ENCODE measurements at places on chromosomes 4 and X.

- DNase-seq = no peak
Measured at GRCh38 chrX:142214081-142214480, 9.0 kb upstream of the MAGEC2 start.

- no peak for DNase-seq
Measured at GRCh38 chr4:4560642-4561041, 18.8 kb upstream of the STX18 start.

- DNase-seq = no peak
Measured at GRCh38 chr4:76596713-76597112, 161.7 kb downstream of the SHROOM3 start.

DNA sequence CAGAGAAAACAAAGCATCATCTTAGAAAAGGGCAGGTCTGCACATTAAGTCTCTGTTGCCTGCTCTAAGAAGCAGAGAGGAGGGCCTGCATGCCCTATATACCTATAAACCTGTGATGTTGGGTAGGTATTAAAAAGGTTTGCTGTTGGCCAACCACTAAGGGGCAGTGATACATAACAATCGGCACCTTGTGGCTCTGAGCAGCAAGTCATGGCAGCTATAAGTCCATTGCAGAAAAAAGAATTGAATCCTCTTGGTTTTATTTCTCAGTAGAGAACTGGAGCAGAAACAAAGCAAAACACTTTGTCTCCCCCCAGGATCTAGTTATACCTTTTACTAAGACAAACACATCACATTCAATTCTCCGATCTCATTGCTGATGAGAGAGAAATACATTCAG is 1364.4 kb downstream of the STIM2 start:
- no peak for DNase-seq

- DNase-seq = no peak
Measured at GRCh38 chr4:32932156-32932555, 2212.0 kb downstream of the PCDH7 start.

DNA sequence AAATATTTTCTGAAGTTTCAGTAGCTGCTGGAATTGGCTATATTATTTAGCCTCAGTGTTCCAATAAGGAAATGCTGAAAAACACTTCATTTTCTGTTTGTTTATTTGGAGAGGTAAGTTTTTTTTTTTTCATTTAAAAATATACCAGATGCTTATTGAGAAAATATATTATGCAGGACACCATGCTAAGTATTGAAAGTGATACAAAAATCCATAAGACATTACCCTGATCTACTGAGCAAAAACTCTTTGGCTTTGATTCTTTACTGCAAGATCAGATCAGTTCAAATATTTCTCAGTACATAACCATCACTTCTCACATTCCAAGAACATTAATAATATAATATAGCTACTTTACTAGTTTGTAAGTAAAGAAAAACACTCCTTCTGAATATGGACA is 123.4 kb upstream of the PACRGL start:
- no peak for DNase-seq

DNA sequence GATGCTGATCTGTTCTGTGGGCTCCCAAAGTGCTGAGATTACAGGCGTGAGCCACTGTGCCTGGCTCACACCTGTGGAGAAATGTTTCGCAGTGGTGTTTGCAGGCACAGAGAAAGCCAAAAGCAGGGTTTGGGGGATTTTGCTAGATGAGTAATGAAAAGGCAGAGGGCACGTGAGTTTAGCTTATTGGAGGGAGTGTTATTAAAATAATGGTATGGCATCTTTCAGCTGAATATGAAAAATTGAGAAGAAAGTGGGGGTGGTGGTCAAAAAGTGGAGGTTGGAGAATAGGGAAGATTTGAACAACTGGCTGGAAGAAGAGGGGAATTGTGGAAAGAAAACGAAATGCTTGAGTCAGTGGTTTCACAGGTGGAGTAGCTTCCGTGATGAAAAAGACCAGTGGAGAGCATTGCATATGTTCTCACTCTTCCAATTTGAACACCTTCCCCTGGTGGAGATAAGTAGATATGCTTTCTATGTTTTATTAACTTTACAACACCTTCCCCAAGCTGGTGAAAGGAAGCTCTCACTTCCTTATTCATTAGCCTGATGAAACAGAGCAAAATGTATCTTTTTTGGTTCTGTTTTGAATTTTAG is 1.1 kb upstream of the CHST7 start:
- DNase-seq = peak; percentile 1

GRCh38 chr4:80261989-80262600 is 4.4 kb upstream of the FGF5 start:
- DNase-seq = no peak

DNA sequence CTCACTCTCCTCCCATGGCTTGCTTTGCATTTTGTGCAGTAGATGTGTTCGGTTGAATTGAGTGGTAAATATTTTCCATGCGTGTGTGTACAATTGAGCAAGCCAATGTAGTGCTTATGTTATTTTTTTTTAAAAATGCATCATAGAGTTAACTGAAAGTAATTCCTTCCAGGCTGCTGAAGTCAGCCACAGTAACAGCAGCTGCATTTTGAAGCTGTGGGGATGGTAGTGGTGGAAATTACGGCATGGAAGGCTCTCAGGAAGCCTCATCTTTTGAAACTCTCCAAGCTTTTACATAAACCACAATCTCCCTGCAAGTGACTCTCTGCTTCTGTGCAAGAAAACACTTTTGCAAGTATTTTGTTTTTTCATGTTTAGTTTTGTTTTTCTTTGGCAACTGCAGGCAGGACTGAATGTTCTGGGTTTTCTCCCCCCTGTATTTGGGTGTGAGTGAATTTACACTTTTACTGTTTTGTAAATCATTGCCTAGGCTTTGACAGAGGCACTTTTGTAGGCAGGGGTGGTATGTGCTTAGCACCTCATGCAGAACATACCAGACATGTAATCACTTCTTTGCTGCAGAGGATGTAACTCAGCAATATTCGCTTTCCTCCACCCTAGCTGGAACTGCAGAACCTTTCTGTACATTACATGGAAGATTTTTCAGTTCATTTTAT is 56.2 kb downstream of the LRRC66 start:
- no peak for DNase-seq

- no peak for DNase-seq
Measured at GRCh38 chr4:98638661-98639060, 19.8 kb downstream of the TSPAN5 start.

- no peak for DNase-seq
Measured at GRCh38 chr4:44652002-44652401, 577 bp upstream of the YIPF7 start.

- DNase-seq = no peak
Measured at GRCh38 chr4:172630280-172630679, 538.3 kb upstream of the GALNT7 start.

GRCh38 chr4:1595789-1596325 is 88.3 kb downstream of the FAM53A start:
- no peak for DNase-seq

DNA sequence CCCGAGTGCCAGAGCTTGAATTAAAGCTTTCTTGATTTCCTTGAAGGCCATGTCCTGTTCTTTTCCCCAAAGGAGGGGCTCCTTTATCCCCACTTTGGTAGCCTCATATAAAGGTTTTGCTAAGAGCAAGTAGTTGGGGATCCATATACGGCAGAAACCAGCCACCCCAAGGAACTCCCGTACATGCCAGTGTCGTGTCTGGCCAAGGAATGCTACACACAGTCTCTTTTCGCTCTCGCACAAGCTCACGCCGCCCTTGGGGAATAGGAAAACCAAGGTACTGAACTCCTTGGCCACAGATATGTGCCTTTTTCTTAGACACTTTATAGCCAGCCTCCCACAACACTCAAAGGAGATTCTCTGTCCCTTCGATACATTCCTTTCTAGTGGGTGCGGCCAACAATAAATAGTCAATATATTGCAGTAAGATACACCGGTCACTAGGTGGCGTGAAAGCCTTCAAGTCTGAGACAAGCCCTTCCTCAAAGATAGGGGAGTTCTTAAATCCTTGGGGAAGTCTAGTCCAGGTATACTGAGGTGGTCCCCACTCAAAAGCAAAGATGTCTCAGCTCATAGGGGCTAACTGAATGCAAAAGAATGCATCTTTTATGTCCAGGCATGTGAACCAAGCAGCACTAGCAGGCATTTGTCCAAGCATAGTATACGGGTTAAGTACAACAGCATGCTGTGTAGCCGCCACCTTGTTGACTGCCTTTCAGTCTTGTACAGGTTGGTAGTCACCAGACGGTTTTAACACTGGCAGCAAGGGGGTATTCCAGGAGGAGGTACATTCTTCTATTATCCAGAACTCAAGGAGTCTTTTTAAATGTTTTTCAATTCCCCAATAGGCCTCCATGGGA is 57.8 kb upstream of the XAGE1B start:
- DNase-seq = no peak

- DNase-seq = no peak
Measured at GRCh38 chr4:61149278-61149677, 50.8 kb upstream of the ADGRL3 start.

DNA sequence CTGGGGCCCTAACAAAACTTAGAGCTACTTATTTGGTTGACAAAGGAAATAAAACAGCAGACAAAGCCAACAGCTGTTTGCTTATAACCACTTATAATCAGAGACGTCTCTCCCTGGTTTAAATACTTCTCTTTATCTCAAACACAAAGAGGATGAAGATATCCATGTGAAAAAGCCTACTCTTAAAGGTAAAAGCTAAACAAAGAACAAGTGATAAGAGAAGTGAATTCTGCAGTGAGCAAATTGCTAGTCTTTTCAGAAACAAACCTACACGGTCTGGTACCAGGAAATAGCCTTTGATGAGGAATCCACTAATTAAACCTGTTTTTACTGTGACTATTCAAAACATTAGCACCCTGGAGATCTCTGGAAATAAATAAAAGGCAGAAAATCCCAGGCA is 46.7 kb downstream of the GRIA3 start:
- DNase-seq = no peak

GRCh38 chrX:39409246-39409917 is 608.1 kb downstream of the MID1IP1 start:
- no peak for DNase-seq

DNA sequence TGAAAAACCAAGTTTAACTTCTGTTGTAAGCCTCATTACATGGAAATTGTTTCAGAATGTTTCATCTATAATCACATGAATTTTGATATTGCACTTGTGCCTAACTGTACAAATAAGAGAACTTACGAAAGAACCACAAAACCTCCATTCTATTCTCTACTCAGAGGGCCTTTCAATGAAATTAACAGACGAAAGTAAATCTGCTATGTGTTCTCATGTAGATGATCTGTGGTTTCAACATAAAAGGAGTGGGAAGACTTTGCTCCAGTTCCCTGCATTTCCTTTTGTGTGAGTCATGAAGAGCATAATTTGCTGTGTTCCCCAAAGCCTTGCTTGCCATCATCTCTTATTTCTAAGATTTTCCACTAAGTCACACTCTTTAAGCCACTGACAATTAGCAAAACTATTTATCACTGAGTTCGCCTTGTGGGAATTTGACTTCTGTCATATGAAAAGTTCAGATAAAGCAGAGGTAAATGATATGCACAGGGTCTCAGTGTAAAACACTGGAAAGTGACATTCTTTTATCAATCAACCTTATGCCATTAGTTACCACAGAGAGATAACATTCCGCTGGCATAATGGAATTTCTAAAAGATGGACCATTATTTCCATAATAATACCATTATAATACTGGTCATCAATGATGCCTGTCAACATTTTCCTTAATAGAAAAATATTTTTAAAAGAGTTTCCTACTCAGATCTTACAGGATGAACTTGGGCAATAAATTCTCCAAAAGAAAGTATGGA is 329.8 kb downstream of the NR3C2 start:
- no peak for DNase-seq

GRCh38 chr4:173365359-173365996 is 5.3 kb upstream of the SAP30 start:
- no peak for DNase-seq

DNA sequence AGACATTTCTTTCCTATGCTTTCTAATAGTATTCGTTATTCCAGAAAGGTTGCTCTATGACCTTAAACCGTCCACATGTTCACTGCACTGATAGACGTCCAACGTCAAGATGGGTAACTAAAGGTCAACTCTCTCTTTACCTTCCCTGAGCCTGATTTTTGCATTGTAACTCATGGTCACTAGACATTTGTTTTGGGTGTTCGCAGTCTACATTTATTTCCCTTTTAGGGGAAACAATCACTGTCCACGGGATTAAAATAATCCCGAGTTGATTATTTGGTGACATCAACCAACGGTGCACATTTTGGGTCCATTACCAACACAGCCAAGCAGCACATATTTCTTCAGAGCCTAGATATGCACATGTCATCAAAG is 540 bp upstream of the HADH start:
- no peak for DNase-seq
